Motor neuron (in vitro differentiated cells): ENCODE measurements at places on chromosomes 1 and 21. TPM values are rescaled to one million over a fixed set of nuclear protein-coding genes. Genes with fewer than 3 reads are reported as not detected.

PDC gene
- 1.5 and 2.1 TPM in 2 replicates for total RNA-seq

DAB1 gene
- total RNA-seq: 9.5 and 13.3 TPM in 2 replicates

HHIPL2 gene
- 0.22 and 0.94 TPM in 2 replicates for total RNA-seq

TMPRSS2 gene
- 0.29 TPM in 1 of 2 replicates, not detected in the other for total RNA-seq

LINGO4 gene
- 0.81 TPM in 1 of 2 replicates, not detected in the other for total RNA-seq

NUP210L gene
- total RNA-seq: 0.24 and 0.53 TPM in 2 replicates

PDZK1IP1 gene
- not detected in 2 replicates for total RNA-seq

ASTN1 gene
- total RNA-seq: 36.3 and 39.3 TPM in 2 replicates

DRAXIN gene
- 0.34 and 0.38 TPM in 2 replicates for total RNA-seq

RAB42 gene
- total RNA-seq: 0.46 and 1.5 TPM in 2 replicates

SLC22A15 gene
- total RNA-seq: 3.2 and 3.8 TPM in 2 replicates
